ENCODE measurements at places on chromosomes 3 and 15. TPM values are rescaled to one million over a fixed set of nuclear protein-coding genes. Genes with fewer than 3 reads are reported as not detected.

The XCR1 gene
- total RNA-seq = 0.04 TPM

DNA sequence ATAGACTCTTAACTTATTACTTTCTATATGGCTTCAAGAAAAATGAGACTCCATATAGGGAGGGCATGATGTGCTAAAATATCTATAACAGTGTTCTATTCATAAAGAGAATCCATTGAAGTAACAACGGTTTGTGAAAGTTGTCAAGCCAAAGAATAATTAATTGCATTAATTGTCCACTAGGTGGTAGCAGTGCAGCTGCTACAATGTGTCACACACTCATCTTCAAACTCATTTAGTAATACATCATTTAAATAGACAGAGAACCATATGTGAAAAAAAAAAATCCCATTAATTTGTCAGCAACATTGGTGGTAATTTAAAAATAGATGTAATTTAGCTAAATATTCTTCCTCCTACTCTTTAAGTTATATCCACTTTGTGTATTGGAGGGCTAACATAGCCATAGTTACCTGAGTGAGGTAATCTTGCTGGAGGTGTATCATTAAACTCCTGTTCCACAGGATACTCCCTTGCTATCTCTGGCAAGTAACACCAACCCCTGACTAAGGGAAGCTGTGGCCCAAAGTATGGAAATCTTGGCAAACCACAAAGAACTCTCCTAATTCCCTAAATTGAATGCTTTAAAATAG lies 3.7 kb upstream of the CPA3 start:
- DNase-seq = no peak

- no peak for DNase-seq
These were observed 104.3 kb upstream of the RASGRP1 start for GRCh38 chr15:38668898-38669391.

DNA sequence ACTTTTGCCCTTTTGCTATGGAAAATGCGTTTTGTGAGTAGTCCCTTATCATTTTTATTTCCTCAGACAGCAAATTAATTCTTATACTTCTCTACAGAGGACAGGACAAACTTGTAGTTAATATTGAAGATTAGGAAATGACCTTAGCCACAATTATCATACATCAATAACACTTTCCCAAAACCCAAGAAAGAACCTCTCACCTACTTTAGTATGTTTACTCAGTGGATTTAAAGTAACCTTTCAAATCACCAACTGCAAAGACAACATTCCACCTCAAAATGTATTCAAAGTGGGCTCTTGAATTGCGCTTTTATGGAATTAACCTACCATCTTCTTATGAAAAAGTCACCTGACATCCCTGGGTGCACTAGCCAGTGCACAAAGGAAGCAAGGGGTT lies 107.3 kb downstream of the PLCH1 start:
- DNase-seq = no peak

The GATM gene
- 404 TPM for total RNA-seq

The GPR62 gene
- not detected for total RNA-seq

The MORF4L1 gene
- 93.1 TPM for total RNA-seq

GRCh38 chr3:108548304-108548703 lies 37.9 kb upstream of the MYH15 start:
- no peak for DNase-seq
